ENCODE measurements at places on chromosomes 2 and 18.

- DNase-seq = no peak
Measured at GRCh38 chr2:117856415-117857210, 42.1 kb downstream of the DDX18 start.

- no peak for DNase-seq
Measured at GRCh38 chr2:100630473-100630977, 67.7 kb downstream of the PDCL3 start.

DNA sequence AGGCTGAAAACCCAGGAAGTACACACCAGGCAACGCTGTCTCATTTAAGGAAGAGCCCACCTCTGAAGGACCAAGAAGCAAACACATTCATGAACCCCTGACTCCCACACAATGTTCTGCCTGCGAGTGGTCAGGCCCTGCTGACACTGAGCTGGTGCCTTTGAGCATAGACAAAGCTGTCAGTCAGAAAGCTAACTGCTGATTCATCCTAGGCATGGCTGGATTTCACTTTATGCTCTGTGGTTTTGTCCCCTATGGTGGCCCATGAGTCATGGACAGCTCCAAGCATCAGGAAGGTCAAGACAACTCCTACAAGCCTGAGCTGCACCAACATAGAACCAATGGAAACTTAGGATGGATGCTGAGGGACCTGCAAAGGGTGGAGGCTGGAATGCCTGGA lies 78.9 kb downstream of the UXS1 start:
- DNase-seq = no peak

- no peak for DNase-seq
Measured at GRCh38 chr2:50345701-50346591, 686.0 kb downstream of the NRXN1 start.

DNA sequence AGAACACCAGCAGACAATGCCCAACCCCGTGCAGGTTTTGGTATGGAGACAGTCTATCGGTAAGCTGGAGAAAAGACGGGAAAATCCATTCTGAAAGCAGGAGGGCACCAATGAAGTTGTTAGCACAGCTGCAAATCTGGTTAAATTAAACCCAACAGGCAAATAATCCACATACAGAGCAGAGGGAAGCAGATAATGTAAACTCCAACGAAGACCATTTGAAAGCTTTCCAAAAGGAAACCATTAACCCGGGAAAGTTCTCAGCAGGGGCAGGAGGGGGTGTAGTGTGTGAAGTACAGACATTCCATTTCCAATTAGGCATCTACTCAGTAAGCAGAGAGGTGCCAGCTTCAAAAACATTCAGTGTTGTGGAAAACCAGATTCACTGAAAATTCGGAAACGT lies 10.3 kb downstream of the EDAR start:
- no peak for DNase-seq

DNA sequence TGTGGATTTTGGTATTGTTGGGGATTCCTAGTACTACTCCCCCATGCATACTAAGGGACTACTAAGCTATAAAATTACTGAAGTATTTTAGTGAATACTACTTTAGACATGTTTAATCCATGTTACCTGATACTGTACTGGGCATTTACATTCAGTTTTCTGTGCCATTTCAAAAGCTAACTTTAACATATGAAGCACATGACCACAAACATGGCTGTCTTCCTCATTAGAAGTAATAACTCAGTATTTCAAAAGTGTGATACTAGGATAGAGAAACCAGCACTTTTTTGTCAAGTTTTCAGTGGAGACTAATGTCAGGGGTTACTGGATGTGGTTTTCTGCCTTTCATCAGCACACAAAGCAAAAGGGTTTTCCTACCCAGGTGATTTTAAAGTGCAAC lies 27.9 kb downstream of the WDR33 start:
- no peak for DNase-seq

DNA sequence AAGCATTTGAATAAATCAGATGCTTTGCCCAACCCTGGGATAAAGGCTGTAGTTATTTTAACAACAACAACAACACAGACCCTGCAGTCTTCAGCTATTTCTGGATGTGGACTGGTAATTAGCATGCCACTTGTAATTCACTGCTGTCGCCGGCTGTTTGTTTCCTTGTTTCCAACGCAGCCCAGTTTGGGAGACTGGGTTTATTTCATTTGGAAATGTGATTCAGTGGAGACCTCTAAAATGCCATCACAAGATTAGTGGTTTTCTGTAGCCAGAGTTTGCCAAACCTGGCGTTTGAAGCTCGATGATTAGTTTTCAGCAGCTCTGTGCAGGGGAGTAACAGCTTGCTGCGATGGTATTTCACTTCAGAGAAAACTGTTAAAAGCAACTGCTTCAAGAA lies 83.5 kb downstream of the LDLRAD4 start:
- no peak for DNase-seq

DNA sequence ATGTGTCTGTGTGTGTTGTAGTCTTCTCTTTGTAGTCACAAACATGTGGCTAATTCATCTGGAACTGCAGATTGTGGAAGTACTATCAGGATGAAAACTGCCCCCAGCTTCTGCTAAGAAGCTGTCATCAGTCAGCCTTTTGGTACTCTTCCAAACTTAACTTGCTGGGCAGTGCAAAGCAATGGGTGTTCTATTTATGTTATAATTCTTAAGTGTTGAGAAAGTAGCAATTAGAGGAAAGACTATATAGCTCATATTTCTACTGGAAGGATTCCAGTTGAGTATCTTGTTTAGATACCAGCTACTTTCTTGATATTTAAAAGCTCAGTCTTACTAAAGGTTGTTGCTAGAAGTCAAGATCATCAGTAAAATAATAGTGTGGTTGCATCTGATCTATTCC lies 52.1 kb downstream of the SLC38A11 start:
- DNase-seq = no peak

DNA sequence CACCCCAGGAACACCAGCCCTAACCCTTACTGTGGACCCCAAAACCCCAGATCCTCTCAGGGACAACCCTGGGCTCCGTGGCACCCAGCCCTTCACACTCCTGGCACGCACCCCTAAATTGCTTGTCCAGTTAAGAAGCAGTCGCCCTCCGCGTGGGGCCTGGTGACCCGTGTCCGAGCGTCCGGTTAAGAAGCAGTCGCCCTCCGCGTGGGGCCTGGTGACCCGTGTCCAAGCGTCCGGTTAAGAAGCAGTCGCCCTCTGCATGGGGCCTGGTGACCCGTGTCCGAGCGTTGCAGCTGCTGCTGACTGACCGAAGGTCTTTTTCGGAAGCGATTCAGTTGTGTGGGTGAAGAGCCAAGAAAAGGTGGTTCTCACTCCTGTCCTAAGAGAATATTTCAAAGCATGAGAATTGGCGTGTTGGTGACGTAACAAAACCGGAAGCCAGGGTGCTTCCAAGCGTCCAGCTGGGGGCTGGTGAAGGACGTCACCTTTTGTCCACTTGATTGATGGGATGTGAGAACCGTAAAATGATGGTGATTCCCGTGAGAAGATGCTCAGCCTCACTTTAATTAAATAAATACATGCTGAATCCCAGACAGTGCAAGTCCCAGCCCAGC lies 70.5 kb downstream of the KCNG2 start:
- no peak for DNase-seq

- no peak for DNase-seq
Measured at GRCh38 chr18:74411475-74411874, 45.6 kb downstream of the DIPK1C start.
